ENCODE measurements at places on chromosomes 11 and 22.

- H3K4me3 ChIP-seq = no peak overlapping the region
- no peaks in the 10 kb centered on the region for H3K27me3 ChIP-seq
- H3K36me3 ChIP-seq = no peaks in the 10 kb centered on the region
- no peak overlapping the region for H3K27ac ChIP-seq
Measured at GRCh38 chr11:22582151-22582410, 43.5 kb downstream of the FANCF start.

DNA sequence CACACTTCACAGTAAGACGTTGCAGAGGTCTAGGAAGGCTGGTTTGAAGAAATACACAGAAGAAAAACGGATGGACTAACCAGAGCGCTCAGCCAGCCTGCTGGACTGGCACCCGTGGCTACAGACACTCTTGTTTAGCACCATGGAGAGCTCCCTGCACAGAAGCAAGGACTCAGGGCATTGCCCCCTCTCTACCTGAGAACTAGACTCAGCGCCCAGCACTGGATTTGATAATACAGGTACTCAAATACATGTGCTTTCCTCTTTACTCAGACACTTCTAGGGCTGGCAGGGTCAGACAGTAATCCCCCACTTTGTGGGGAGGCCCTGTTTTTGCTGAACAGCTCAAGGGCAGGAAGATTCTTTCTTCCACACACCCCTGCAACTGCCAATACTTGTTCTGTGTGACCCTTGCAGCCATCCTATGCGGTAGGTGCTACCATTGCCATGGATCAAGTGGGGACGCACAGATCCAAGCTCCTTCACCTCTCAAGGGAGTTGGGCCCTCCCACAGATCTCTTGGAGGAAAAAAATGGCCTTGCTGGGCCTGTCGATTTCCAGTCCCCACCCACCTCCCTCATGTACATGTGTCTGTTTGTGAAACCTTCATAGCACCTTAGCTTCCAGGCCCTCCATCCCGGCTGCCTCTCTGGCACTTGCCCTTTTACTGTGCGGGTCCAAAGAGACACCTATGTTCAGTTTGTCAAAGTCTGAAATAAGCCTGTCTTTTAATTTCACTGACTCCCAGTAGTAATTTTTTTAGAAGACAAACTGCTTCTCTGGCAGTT, 5.1 kb upstream of the P2RX6 start:
- H3K36me3 ChIP-seq = no peaks in the 10 kb centered on the region
- peaks cover 6% of the 10 kb centered on the region for H3K4me1 ChIP-seq
- no peak overlapping the region for H3K27ac ChIP-seq
- H3K4me3 ChIP-seq = no peak overlapping the region
- DNase-seq = no peak

- no peaks in the 10 kb centered on the region for H3K27me3 ChIP-seq
- H3K4me3 ChIP-seq = no peak overlapping the region
- DNase-seq = no peak
- H3K36me3 ChIP-seq = no peaks in the 10 kb centered on the region
Measured at GRCh38 chr11:27295928-27296327, 67.1 kb downstream of the CCDC34 start.

DNA sequence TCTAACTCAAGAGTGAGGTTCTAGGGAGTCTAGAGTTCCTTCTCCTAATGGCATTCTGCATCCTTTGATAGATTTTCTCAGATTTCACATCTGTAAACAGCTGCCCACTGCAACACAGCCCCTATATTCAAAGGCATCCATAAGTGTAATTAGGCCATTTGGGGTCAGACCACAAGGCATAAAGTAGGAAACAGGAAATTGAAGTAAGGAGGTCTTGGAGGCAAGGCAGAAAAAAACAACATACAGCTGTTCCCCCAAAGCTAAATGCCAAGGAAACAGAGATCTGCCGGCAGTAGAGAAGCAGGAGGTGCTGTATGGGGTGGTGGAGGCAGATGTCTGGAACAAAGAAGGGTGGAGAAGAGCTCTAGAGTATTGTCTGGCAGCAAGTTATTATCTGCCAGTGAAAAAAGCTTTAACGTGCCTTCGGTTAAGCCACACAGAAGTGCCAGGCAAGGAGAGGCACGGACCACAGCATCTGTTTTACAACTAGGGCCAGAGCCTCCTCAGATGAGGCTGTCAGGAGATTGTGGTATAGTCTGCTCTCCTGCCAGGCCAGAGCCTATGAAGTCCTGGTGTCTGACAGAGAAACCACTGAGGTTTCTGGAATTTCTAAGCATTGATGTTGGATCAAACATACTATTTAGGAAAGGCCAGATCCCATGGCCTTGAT, 100.2 kb upstream of the CHRM4 start:
- no peaks in the 10 kb centered on the region for H3K27me3 ChIP-seq
- H3K36me3 ChIP-seq = peaks cover 34% of the 10 kb centered on the region
- no peak for DNase-seq
- no peaks in the 10 kb centered on the region for H3K4me1 ChIP-seq
- H3K27ac ChIP-seq = no peak overlapping the region

GRCh38 chr22:46672731-46673130, 52.5 kb downstream of the GRAMD4 start:
- no peak overlapping the region for H3K4me3 ChIP-seq
- DNase-seq = no peak
- H3K27ac ChIP-seq = no peak overlapping the region
- no peaks in the 10 kb centered on the region for H3K27me3 ChIP-seq
- H3K4me1 ChIP-seq = peaks cover 21% of the 10 kb centered on the region
- H3K36me3 ChIP-seq = no peaks in the 10 kb centered on the region

- no peak overlapping the region for H3K4me3 ChIP-seq
- H3K27me3 ChIP-seq = no peaks in the 10 kb centered on the region
- H3K36me3 ChIP-seq = peaks cover 19% of the 10 kb centered on the region
- H3K4me1 ChIP-seq = no peaks in the 10 kb centered on the region
- no peak overlapping the region for H3K27ac ChIP-seq
- no peak for DNase-seq
Measured at GRCh38 chr22:19438298-19438697, 6.0 kb downstream of the MRPL40 start.

DNA sequence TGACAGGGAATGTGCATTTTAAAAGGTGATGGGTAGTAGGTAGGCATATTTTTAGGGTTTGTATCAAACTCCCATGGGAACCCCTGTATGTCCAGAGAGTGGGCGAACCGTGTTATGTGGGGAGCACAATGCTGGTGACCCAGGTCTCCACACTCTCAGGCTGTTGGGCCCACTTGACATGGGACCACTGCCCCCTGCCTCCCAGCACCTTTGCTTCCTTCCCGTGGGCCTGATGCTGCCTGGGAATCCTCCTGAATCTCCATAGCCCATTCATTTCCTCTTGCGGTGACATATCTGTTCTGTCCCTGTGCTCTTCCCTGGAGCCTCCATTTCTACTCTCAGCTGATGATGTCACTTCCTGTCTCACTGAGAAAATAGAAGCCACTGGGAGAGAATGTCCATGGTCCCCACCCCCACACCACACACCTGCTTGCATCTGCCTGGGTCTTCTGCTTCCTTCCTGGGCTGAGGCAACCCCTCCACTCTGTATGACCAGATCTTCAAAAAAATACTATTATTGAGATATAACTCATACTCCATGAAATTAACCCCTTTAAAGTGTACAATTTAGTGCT, 55.8 kb upstream of the THY1 start:
- no peaks in the 10 kb centered on the region for H3K27me3 ChIP-seq
- H3K4me3 ChIP-seq = no peak overlapping the region
- H3K4me1 ChIP-seq = peaks cover 2% of the 10 kb centered on the region
- H3K27ac ChIP-seq = no peak overlapping the region

DNA sequence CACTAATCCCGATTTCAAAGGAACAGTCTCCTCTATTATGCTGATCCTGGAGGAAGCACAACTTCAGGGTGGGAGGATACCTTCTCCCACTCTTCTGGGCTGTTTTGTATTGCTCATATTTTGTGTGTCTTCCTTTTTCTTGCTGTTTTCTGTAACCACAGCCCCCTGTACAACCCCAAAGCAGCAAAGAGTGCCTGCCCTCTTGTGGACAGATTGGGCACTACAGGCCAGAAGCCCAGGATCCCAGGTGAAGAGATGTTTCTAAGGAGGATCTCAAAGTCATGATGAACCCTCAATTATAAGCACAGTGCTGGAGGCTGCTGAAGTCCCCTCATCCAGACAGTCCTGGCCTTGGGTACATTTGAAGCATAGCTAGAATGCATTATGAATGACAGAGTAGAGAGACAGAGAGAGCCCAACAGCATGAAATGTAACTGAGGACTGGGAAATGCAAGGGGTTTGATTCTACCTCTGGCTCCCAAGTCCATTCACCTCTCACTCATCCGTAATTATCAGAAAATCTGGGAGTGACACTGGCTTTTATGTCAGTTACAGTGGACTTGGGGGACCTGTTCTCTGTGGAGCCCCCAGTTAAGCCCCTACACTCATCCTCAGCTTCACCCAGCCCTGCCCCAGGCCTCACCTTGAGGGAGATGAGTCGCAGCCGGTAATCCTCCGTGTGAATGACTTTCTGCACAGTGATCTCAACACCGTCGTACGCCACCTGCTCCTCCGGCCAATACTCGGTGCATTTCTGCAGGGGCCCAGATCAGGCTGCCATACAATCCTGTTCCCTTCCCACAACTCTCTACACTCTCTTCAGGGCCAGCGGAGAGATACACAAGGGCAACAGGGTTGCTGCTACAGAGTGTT, 6.2 kb upstream of the IGSF22 start:
- no peak overlapping the region for H3K4me3 ChIP-seq
- H3K27ac ChIP-seq = no peak overlapping the region
- no peaks in the 10 kb centered on the region for H3K27me3 ChIP-seq
- peak; percentile 48 for DNase-seq
- H3K4me1 ChIP-seq = peaks cover 4% of the 10 kb centered on the region
- no peaks in the 10 kb centered on the region for H3K36me3 ChIP-seq

DNA sequence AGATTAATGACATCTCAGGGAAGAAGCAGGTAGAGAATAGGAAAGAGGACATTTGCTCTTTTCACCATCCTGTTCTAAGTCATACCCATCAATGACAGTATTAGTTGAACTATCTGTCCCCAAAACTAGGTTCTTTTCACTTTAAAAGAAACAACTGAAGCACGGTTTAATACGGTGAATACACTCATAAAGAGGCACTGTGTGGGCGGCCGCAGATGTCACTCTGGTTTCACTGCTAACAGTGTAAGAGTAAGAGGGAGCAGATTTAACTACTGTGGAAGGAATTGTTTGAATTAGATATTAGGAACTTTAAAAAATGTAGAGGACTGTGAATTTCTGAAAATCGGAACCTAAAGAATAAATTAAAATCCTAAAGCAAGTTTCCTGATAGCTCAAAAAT, 49.5 kb downstream of the VSIG10L2 start:
- H3K36me3 ChIP-seq = no peaks in the 10 kb centered on the region
- no peak for DNase-seq
- H3K4me1 ChIP-seq = no peaks in the 10 kb centered on the region
- H3K4me3 ChIP-seq = no peak overlapping the region
- no peak overlapping the region for H3K27ac ChIP-seq
- H3K27me3 ChIP-seq = no peaks in the 10 kb centered on the region

GRCh38 chr22:48576333-48577013, 1251.2 kb downstream of the BRD1 start:
- H3K27ac ChIP-seq = no peak overlapping the region
- no peak overlapping the region for H3K4me3 ChIP-seq
- no peaks in the 10 kb centered on the region for H3K36me3 ChIP-seq
- DNase-seq = no peak
- H3K27me3 ChIP-seq = peaks cover 13% of the 10 kb centered on the region

- H3K36me3 ChIP-seq = no peaks in the 10 kb centered on the region
- H3K4me3 ChIP-seq = no peak overlapping the region
- peak overlapping the region; percentile 3 for H3K27ac ChIP-seq
- peaks cover 10% of the 10 kb centered on the region for H3K4me1 ChIP-seq
- no peak for DNase-seq
Measured at GRCh38 chr11:86040919-86041850, 27.7 kb downstream of the PICALM start.

DNA sequence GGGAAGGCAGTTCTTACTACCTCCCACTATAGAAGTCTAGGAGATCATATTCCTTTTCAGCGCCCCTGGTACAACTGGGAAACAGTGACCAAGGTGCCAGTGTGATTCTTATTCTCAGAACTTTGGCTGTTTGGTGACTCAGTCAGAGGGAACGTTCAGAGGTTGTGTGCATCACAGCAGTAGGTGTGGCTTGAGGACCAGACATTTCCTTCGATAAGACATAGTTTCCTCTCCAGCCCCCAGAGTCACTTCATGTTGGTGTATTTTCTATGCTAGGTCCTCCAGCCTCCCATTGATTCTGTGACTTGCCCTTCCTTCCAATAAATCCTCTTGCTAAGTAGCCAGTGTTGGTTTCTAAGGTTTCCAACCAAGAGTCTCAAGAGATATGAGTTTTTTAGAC, 171.9 kb upstream of the MPPED2 start:
- H3K4me1 ChIP-seq = no peaks in the 10 kb centered on the region
- DNase-seq = no peak
- no peaks in the 10 kb centered on the region for H3K27me3 ChIP-seq

DNA sequence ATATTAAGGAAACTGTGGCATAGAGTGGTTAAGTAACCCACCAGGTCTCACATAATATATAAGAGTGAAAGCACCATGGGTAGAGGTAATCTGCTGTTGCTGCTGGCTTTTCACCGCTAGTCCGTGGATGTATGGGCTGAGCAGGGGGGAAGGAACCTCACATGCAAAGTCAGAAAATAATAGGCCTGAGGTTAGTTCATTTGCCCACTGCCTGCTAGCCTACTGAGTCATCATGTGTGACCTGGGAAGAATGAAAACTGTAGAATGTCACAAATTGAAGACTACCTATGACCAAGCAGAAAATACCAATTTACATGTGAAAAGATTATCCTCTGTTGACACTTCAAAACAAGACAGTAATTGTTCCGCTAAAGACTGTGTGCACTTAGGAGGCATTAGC, 560.1 kb upstream of the FAT3 start:
- no peak overlapping the region for H3K4me3 ChIP-seq
- H3K27me3 ChIP-seq = no peaks in the 10 kb centered on the region
- no peaks in the 10 kb centered on the region for H3K36me3 ChIP-seq
- no peak overlapping the region for H3K27ac ChIP-seq
- H3K4me1 ChIP-seq = no peaks in the 10 kb centered on the region

DNA sequence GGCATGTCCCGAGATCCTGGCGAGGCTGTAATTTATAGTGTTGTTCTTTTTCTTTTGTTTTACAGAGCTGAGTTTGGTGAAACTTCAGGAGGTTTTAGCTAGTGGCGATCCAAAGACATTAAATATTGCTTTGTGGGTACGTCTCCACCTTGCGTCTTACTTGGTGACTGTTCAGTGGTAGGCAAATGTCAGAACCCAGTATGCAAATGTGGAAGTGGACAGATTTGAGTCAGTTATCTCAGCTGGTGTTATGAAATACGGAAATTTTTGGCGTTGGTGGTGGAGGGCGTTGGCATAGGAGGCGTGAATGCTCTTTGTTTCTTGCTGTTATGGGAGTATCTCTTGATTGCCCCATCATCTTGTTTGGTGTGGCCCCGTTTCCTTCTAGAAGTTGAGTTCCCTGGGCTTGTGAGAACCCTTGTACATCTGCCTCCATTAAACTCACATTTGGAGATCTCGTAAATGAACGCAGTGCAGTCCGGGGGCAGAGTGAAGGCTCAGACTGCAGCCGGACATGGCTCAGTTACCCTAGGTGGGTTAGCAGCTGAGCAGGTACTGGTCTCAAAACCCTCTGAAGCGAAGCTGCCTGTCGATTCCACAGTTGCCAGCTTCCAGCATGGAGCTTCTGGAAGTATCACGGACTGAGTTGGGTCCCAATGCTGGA, 39.9 kb downstream of the PTPRJ start:
- H3K27me3 ChIP-seq = no peaks in the 10 kb centered on the region
- H3K27ac ChIP-seq = no peak overlapping the region
- no peak overlapping the region for H3K4me3 ChIP-seq
- H3K36me3 ChIP-seq = no peaks in the 10 kb centered on the region
- peaks cover 49% of the 10 kb centered on the region for H3K4me1 ChIP-seq
- no peak for DNase-seq

Measured in effector memory CD4-positive, alpha-beta T cell (primary cell).